ENCODE measurements at places on chromosomes 2 and 18. TPM values are rescaled to one million over a fixed set of nuclear protein-coding genes. Genes with fewer than 3 reads are reported as not detected.

The CACNB4 gene
- total RNA-seq: 33.9 TPM

DNA sequence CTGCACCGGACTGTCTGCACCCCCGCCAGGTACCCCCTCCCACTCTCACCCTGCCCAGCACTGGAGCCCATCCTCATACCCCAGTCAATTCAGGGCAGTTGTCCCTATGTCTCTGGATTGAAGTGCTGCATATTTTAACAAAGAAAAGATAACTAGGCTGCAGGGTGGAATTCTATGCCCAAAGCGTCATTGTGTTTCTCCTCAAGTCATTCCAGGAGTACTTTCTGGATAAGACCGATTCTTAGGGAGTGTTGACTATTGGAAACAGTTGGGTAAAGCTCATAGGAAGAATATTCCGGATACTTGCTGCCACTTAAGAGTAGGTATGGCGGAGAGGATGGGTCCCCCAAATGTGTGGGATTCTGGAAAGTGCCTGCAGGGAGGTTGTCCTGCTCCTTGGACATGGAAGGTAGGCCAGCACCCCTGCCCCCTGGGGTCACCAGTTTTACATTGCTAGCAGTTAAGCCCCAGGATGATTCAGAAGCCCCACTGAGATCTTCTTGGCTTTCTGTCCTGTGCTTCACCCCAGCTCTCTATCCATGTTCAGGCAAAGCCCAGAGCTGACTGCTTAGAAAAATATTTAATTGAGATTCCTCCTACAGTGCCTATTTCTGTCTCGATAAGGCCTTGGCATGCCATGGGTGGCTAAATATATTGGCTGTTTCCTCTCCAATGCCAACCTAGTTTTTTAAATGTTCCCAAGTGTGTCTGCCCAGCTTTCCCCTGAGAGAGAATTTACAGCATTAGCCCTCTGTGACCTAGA lies 48.2 kb downstream of the RPL37A start:
- no peak for DNase-seq

The PLB1 gene
- total RNA-seq: 5.0 TPM

GRCh38 chr2:234655706-234656105 lies 158.8 kb upstream of the ARL4C start:
- no peak for DNase-seq

DNA sequence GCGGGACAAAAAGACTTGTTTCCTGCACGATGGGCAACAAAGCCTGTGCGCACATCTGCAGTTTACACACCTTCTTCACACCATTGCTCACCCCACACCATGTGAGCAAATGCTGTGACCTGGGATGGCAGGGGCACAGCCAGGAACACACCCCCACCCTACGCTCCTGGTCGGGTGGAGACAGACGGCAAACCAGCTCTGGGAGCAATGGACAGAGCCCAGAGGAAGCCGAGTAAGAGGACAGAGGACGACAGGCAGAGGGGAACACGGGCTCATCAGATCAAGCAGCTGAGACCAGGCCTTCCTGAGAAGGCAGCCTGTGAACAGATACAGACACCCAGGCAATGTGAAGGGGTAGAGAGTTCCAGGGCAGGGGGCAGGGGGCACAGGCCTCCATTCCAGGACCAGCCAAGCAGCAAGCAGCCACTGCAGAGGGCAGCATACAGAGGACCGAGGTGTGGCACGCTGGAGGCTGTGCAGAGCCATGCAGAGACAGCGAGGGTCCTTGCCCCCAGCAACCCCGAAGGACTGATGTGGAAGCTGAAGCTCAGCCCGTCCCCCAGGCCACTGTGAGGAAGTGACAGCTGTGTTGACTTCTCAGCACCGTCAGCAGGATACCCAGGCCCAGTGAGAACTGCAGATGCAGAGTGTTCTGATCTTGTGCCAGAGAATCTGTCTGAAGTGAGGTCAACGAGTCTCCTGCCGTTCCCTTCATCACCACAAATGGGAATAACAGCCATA lies 46.2 kb downstream of the PARD6G start:
- no peak for DNase-seq
